ENCODE measurements at places on chromosomes 3 and 15.

GRCh38 chr15:26968806-26969205 lies 2.2 kb upstream of the GABRG3 start:
- no peak for DNase-seq

DNA sequence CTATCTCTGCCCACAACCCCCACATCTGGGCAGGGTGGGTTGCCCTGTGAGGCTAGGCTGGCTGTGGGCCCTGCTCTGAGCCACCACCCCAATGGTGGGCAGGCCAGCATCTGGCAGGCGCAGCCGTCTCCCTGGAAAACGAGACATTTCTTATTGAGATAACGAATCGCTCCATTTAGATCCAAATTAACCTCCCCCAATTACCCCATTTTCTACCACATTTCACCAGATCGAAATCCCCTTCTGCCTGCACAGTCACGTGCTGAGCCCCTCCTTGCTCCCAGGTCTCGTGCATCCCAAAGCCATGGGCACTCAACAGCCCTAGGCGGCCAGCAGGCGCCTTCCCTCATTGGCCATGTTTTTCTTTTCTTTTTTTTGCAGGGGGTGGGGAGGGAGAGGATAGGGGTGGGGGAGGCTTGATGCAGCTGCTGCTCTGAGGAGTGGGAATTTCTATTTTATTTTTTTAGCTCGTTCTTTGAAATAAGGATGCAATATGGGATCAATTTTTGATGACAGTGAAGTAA lies 53.0 kb upstream of the TMEM115 start:
- DNase-seq: no peak

DNA sequence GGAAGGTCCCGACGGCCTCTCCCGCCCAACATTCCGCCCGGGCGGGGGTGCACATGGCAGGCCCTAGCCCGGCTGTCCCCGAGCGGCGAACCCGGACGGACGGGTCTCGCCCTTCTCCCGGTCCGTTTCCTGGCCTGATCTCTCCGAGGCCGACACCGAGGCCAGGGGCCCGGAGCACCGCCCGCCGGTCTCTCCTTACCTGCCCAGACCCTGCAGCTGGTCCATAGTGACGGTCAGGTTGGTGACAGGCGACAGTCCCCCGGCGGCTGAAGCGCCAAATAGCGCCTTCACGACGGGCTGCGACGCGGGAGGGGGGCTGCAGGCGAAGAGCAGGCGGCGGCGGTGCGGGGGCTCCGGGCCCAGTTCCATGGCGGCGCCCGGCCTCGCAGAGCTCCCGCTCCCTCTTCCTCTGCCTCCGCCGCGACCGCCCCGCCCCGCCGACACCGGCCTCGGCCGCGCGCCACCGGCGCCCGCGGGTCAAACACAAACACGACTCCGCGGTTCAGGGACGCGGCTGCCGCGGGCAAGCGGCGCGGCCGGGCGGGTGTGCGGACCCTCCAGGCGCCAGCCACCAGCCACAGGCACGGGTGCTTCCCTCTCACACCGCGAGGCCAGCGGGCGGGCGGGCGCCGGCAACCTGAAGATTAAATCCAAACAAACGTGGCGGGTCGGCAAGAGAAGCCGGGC lies 495 bp downstream of the CDC25A start:
- DNase-seq: no peak

GRCh38 chr3:16885593-16886302 lies 993 bp downstream of the PLCL2 start:
- no peak for DNase-seq

DNA sequence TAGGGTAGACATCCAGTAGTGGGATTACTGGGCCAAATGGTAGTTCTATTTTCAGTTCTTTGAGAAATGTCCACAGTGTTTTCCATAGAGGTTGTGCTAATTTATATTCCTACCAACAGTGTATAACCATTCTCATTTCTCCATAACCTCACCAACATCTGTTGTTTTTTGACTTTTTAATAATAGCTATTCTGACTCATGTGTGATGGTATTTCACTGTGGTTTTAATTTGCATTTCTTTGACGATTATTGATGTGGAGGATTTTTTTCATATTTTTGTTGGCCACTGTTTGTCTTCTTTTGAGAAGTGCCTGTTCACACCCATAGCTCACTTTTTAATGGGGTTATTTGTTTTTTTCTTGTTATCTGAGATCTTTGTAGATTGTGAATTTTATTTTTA lies 125.2 kb downstream of the CFAP20DC start:
- DNase-seq: no peak

DNA sequence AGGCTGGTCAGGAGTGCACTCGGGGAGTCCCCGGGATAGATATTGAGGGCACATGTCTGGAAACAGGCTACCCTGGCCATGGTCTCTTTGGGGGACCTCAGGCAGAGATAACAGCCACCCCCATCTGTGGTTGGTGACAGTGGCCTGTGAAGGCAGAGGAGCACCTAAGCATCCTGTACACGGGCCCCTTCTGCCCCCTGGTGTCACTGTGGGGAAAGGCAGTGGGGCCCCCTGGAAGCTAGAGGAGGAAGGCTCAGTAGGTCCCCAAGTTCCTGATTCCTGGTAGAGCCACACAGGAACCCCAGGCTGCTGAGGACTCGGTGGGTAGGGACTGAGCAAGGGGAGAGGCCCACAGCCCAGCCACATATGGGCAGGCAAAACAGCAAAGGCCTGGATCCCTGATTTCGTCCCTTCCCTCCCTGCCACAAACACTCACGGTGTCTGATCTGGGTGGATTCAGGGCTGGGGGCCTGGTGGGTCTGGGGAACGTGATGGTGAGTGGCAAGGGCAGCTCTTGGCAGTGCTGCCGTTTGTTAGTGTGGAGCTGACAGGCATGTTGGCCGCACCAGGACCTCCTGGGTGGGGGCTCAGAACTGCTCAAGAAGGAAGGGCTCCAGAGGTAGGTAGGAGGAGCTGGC lies 14.1 kb upstream of the CXCR6 start:
- peak; percentile 53 for DNase-seq

DNA sequence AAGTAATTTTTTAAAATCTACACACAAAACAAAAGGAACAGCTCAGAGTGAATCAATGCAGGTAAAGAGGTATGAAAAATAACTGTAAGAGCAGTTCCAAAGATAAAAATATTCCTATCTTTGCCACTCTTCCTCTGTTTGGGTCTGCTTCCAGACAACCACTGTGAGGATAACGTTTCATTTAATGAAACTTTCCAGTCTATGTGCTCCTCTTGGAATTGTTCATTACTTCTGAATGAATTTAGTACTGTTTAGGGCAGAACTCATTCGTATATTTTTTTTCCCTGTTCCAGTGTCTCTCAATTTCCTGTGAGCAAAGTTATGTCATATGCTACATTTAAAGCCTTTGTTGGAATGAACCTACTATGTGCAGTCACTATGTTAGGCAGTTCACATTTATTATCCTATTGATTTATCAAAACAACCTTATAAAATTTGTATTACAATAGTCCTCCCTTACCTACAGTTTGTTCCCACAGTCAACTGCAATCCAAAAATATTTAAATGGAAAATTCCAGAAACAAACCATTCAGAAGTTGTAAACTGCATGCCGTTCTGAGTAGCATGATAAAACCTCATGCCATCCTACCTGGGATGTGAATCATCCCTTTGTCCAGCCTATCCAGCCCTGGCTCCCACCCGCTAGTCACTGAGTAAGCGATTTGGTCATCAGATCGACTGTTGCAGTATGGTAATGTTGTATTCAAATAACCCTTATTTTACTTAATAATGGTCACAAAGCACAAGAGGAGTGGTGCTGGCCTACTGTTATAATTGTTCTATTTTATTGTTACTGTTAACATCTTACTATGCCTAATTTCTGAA lies 98.1 kb downstream of the TMCC1 start:
- DNase-seq: no peak

- DNase-seq: no peak
Observed at GRCh38 chr3:32257641-32258438, 19.4 kb downstream of the CMTM8 start.

DNA sequence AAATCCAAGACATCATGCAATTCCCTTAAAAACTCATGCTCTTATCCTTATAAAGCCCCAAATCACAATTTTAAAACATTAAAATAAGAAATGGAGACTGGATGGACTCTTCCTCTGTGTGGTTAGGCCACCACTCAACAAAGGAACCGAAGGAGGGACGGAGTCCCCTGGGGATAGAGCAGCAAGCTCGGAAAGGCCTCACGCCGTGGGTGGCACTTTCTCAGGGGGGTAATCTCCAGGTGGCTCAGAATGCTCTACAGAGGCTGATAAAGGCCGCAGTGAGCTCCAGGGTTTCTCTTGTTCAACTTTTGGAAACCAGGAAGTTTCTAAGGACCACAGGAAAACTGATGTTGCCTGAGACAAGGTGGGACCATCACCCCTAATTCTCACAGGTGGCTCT lies 23.2 kb downstream of the CCR9 start:
- DNase-seq: no peak

DNA sequence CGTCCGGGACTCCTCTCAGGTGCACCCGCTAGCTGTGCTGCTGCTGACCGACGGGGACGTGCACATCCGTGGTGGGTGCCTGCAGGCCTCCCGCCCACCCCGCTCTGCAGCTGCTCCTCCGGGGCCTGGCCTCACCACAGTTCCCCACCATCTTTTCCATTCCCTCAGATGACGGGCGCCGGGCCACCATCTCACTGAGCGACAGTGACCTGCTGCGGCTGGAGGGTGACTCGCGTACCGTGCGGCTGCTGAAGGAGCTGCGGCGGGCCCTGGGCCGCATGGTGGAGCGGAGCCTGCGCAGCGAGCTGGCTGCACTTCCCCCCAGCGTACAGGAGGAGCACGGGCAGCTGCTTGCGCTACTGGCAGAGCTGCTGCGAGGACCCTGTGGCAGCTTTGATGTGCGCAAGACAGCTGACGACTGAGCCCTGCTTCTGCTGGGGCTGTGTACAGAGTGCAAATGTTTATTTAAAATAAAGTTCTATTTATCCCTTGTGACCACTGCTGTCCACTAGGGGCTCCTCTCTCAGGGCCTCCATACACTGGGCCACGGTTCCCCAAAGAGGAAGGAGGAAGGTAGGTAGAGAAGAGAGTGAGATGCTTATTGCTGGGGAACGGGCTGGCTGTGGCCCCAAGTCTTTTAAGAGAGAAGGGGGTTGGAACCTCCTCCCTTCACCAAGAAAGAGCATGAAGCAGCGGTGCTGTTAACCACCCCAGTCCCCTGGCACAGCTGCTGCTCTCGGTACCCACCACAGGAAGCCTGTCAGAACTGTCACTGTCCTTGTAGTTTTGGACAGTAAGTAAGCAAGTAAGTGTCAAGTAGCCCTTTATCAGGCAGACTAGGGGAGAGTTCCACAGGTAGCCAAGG lies 47.0 kb downstream of the DHX30 start:
- DNase-seq: no peak

DNA sequence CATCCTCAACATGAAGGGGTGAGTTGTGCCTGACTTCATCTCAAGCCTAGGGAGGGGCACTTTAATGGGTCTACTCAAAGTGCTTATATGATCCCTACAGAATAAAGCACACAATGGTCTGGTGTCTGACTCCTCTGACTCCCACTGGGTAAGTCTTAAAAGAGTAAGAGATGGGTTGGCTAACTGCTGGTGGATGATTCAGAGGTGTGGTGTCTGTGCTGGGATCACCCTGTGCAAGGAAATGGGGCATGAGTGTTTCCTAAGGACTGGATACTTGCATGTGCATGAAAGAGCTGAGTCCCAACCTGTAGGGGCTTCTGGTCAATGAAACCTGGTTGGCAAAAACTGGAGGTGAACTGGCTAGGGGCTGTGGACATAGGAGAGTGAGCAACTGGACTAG lies 158.8 kb downstream of the IL20RB start:
- no peak for DNase-seq

GRCh38 chr3:52277071-52277964 lies 1.1 kb downstream of the WDR82 start:
- DNase-seq: peak; percentile 64

- peak; percentile 77 for DNase-seq
Observed at GRCh38 chr3:197736491-197737318, at the start of gene RUBCN. TSS of gene RUBCN (minus strand) at chr3:197736904. CDS start at chr3:197736719, 185 bp downstream.

DNA sequence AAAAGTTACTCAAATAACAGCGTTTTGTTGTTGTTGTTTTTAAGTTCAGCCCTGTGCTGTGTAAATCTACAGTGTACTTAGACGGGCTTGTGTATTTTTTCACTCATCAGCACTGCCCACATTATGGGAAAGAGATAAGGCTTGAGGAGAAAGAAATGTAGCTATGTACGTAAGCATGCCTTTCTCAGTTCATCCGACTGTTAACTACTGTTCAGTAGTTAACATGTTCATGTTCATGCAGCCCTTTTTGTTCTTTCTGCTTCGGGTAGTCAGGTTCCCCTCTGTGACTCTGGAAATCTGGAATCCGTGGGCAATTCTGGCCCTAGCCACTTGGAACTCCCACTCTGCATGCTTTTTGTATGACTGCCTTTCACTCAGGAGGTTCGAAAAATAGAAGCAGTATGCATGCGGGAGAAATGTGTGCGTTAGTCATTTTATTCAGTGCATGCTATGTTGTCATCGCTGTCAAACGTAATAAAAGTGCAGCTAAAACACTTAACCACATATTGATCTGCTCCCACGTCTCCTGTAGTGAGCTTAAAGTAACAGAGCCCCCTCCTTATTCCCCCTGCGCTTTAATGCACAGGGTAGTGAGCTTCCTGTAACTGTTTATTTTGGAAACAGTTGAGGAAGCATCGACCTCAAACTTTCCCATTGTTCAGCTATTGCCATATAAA lies 283.1 kb upstream of the NR2F2 start:
- no peak for DNase-seq

DNA sequence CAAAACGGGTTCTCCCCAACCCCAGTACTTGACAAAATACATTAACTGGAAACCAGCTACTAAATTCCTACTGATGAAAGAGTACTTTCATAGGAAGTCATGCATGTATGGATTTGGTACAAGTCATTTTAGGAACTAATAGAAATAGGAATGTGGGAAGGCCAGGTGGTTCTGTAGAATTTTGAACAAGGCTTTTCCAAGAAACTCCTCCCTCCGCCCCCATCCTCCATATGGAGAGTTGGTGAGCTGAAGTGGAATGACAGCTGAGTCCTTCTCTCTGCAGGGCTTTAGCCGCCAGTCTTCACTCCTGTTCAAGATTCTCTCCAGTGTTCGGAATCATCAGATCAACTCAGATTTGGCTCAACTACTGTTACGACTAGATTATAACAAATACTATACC lies 33.2 kb downstream of the TUBGCP4 start:
- no peak for DNase-seq

DNA sequence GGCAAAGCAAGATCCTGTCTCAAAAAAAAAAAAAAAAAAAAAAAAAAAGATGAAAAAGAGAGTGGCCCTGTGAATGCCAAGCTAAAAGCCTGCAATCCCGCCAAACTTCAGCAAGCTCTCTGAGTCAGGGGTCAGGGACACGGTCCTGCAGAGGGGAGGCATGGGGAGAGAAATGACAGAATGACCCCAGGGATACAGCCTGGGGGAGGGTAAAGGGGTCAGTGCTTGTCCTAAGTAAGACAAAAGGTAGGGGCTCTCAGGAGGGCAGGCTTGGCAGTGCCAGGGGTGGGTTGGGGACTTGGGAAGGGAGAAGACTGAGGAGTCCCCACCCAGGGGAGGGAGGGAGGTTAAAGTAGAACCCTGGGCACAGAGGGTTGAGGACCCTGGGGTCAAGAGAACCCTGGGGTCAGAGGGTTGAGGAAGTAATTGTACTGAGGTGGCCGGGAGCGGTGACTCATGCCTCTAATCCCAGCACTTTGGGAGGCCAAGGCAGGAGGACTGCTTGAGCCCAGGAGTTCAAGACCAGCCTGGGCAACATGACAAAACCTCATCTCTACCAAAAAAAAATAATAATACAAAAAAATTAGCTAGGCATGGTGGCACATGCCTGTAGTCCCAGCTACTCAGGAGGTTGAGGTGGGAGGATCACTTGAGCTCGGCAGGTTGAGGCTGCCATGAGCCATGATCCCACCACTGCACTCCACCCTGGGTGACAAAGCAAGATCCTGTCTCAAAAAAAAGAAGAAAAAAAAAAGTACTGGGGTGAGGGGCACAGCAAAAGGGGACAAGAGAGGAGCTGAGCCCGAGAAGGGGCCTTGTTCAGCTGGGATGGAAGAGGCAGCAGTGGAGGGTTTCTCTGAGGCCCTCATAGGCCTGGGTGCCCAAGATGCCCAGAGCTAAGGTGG lies 5.2 kb upstream of the SEMA3B start:
- DNase-seq: no peak
